ENCODE measurements at places on chromosomes 4 and X.
A peak's percentile ranks its signal among the peaks of the same experiment; 100 is the strongest.

DNA sequence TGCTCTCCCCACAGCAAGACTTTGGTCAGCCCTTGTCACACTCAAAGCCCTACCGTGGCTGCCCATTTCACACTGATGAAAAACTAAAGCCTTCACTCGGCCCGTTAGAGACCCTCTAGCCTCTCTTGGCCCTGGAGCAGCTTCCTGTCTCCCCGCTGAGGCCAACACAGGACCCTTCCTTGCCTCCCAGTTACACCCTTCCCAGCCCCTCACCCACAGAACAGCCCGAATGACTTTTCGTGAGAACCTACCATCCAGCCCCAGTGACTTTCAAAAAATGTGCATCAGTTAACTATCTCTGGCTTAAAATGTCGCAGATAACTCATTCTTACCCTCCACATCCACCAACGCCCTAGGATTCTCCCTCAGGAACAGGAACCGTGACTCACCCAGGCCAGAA lies 756 bp upstream of the TAF9B start:
- ATAC-seq = no peak

GRCh38 chrX:64206556-64207162 lies 1.2 kb upstream of the AMER1 start:
- ATAC-seq = no peak

DNA sequence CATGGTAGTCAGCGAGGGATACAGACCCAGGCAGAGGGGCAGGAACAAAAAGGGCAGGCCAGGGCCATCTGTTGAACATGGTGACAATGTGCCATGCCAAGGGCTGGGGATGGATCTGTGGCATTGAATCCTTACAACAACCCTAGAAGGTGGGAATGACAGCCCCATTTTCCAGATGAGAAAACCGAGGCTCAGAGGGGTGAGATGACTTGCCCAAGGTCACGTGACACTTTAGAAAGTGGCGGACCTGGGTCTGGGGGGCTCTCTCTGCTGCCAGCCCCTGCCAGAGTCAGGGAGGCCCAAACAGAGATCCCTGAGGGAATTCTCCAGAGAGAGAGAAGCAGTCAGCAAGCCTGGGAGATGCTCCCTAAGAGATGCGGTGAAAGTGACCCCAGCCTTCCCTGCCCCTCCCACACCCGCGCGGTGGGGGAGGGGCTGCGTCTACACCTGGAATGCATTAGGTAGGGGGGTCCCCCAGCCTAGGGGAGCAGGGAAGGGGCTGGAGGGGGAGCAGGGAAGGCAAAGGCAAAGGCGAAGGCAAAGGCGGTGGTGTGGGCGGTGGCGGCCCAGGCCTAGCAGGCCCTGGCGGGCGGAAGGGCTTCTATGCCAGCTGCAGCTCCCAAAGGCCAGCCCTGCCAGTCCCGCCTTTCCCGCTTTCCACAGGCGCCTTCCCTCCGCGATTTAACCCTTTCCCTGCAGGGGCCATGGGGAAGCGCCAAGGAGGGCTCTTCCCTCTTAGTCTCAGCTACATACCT lies 13.0 kb downstream of the FGD1 start:
- peak; percentile 74 for ATAC-seq

GRCh38 chr4:85952528-85952927 lies 407.3 kb downstream of the MAPK10 start:
- 0 out of 3 replicates have a peak, but pooled peaks have one; percentile 19 for ATAC-seq

DNA sequence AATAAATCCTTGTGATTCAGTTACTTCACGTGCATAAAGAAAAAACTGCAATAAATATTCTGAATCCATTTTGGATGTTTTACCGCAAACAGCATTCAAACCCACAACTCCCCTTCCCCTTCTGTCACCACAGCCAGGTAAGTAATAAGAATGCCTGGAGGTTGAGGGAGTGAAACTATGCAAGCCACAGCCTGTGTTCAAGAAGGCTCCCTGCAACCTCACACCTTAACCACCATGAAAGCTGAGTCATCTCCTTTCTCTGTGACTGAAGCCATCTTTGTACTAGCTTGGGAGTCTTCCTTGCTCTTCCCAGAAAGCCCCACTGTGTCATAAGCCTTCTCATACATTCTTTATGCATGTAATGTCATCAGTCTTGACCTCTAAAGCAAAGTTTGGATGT lies 297.0 kb upstream of the PUDP start:
- ATAC-seq = no peak

DNA sequence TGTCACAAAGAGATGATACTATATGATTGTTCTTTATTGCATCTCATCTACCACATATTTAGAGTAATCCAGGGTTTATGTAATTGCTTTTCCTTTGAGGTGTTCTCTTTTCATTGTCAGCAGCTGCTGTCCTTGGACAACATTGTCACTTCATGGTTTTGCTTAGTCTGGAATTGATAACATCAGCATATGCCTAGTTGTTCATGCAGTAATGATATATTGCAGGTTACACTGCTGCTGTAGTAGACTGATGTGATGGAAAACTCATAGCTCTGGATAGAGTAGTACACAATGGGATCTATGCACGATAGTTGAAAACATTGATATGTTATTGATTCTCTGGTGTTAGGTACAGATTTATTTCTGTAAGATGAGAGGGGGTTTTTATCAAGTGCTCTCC lies 13.7 kb downstream of the NEIL3 start:
- peak; percentile 67 for ATAC-seq

GRCh38 chrX:85114171-85114570 lies 110.5 kb downstream of the APOOL start:
- ATAC-seq = no peak

- ATAC-seq = no peak
Observed at GRCh38 chr4:145814246-145814645, 124.4 kb downstream of the ZNF827 start.

DNA sequence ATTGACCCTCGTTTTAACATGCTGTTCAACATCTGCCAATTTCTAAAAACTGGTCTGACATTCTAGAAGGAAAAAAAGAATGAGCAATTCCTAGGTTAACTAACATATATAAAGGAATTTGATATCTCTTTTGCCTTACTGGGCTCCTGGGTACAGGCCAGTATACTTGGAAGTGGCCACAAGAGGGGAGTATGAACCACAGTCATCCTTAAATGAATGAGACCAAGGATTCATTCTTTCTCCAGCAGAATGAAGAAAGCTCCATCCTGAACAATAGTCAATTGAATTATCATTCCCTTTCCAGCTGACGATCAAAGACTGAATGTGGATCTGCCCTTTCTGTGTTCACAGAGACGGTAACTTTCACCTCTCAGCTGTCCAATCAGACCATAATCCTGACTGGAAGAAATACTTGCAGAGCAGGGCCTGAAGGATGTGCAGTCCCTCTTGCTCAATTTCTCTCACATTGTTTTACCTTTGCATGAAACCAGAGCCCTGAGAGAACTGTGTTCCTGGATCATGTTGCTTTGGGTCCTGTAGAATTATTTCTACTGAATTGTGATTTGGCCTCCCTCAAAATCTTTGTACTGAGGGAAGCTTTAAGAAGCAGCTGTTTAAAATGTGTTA lies 14.8 kb upstream of the SPARCL1 start:
- peak; percentile 99 for ATAC-seq

DNA sequence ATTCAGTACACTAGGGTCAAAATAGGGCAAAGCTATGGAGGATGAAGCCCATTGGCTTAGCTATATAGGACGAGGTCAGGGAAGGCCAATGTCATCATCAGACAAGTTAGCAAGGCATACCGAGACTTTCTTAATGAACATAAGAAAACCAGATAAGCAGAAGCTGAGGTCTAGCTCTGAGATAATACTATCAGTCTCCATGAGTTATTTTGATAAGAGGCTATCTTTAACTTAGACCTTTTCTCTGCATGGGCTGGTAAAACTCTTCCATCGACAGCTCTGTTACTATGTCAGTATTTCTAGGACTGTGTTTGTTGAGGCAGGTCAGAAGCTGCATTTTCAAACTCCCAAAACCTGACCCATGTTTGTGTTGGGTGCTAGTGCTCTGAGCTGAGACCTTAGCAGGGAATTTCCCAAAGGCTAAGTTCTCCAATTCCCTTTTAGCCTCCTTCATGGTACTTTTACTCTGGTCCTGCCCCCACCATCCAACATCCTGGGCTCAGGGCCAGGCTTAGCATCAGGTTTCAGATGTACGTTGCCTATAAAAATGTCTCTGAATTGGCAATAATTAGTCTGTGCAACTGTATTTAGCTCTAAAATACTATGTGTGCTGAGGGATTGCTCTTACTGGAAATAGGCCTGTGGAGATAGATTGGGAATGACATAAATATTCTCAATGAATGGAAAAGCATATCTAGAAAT lies 29.3 kb upstream of the LRAT start:
- no peak for ATAC-seq

DNA sequence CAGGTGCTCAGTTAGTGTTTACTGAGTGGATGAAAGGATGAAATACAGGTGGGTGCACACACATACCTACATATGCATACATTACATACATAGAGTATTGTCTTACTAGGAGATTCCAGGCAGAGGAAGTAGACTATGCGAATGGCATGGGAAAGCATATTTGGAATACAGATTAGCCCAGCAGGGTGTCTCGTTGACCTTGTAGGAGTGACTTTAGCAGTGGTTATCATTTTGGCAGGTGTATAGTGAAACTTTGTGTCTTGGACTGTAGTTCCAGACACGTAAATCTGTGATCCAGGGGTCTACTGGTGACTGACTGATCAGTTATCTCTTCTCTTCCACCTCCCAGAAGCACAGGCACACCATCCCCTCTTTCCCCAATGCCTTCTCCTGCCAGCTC lies 86.3 kb downstream of the KLHL8 start:
- no peak for ATAC-seq

DNA sequence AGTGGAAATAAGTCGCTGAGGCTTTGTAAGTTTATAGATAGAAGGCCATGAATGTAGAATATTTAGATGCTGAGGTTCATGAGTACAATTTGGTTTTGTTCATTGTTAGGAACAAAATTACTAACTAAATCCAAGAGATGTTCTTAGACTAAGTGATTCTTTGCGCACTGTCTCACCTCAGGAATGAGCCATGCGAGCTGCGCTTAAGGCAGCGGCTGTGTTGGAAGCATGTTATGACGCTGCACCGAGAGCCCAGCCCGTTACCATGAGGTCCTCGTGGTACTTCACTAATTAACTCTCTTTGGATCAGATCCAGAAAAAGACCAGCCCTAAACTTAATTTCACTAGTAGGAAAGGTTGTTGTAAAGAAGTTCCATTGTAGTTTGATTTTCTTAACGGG lies 166.2 kb downstream of the RAPGEF2 start:
- peak; percentile 70 for ATAC-seq

DNA sequence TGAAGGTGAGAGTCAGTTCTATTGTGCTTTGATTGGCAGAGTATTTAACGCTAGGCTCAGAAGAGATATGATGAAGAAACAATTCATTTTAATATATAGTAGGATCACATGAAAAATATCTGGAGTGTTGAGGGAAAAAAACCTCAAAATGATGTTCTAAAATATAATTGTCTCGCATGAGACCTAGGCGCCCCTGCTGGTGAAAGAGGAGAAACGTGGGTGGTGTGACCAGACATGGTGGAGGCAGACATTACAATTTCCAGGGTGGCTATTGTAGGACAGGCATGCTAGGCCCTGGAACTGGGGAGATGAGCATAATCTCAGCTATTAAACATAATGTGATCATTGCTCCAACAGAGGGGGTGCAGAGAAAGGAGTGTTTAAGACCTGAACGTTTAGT lies 210.0 kb downstream of the HS3ST1 start:
- no peak for ATAC-seq

GRCh38 chrX:50594788-50595187 lies 124.2 kb upstream of the DGKK start:
- ATAC-seq = no peak

- ATAC-seq = no peak
Observed at GRCh38 chrX:56800307-56800706, 71.3 kb downstream of the NBDY start.

GRCh38 chrX:48945517-48946348 lies 11.7 kb downstream of the OTUD5 start:
- peak; percentile 98 for ATAC-seq

All from SK-N-SH treated with all-trans-retinoic acid at 6 μM for 48 hours (cell line).